ENCODE measurements at places on chromosomes 2 and 18.

DNA sequence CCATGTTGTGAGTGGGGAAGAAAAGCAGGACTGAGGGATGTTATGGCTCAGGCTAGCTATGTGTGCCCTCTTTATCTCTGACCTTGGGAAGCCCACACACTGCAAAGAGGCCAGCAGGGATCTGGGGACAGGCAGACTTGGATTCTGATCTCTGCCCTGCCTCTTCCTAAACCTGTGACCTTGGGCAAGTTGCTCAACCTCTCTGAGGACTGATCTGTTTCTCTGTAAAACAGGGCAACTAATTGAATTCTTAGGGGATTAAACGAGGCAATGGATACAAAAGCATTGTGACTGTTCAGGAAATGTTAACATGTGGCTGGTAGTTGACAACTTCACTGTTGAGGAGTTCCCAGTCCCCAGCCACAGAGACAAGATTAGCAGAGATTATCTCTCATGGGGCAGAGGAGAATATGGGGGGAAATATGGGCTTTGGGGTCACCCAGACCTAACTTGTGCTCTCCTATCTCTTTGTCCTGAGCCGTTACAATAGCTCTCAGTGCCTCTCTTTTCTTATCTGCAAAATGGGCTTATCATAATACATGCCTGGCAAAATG, 184.7 kb upstream of the GLI2 start:
- no peak for DNase-seq

- no peak for DNase-seq
Measured at GRCh38 chr2:68274022-68274421, 21.7 kb upstream of the PPP3R1 start.

GRCh38 chr2:55887351-55887750, 36.2 kb downstream of the EFEMP1 start:
- DNase-seq: no peak

DNA sequence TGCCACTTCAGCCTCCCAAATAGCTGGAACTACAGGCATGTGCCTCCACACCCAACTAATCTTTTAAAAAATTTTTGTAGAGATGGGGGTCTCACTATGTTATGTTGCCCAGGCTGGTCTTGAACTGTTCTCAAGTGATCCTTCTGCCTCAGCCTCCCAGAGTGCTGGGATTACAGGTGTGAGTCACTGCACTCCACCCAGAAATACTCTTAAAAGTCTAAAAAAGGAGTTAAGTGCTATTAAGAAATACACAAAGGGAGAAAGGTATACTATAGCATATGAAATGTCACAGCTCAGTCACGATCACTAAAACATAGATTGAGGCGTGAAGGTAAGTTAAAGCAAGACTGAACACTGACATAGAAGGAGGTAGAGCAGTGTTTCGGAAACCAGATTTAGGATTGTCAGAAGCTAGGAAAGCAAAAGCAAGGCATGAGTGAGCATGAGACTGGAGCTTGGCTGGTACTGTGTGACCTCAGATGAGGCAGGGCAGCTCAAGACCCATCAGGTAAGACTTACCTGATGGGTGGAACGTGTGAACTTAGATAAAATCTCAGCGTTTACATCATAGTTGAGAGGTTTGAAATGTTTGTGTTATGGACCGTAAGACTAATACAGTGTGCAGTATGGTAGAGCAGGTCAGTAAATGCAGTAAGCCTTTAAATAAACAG, 9.2 kb downstream of the CCNYL1 start:
- DNase-seq: no peak
